ENCODE measurements at places on chromosomes 2 and 18.
A peak's percentile ranks its signal among the peaks of the same experiment; 100 is the strongest.

GRCh38 chr2:67579806-67580205, 182.7 kb downstream of the ETAA1 start:
- DNase-seq, result no peak

GRCh38 chr2:97997784-97998392, 2.1 kb upstream of the TMEM131 start:
- no peak for DNase-seq

DNA sequence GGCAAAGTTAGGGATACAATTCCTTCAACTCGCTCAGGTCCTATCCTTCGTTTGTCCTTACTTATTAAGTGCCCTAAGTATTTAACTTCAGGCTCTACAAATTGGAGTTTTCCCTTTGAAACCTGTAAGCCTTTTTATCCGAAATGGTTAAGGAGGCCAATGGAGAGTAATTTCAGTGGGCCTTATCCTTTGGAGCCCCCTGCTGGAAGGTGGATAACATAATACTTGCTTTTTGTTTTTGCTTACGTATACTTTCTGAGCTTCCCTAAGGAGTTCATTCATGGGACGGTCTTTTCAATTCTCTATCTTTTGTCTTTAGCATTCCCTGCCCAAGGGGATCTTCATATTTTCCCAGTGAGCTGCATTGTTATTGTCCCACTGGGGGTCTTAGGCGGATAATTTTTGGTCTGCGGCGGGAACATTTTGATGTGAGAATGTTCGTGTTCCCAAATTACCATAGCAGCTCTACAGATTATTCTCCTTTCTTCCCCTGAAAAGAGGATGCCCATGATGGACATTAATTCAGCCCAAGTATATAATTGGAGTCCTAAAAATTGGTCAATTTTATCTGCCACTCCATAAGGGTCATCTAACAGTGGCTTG, 34.4 kb upstream of the TRAPPC8 start:
- peak; percentile 2 for DNase-seq

GRCh38 chr18:63681449-63682340, 20.0 kb upstream of the SERPINB3 start:
- no peak for DNase-seq

GRCh38 chr2:163665051-163665450, 70.8 kb downstream of the FIGN start:
- DNase-seq, result no peak

- DNase-seq, result no peak
Observed at GRCh38 chr2:178700922-178701342, 106.3 kb downstream of the TTN start.
